ENCODE measurements at places on chromosomes 5 and 9. TPM values are rescaled to one million over a fixed set of nuclear protein-coding genes. Genes with fewer than 3 reads are reported as not detected.
A peak's percentile ranks its signal among the peaks of the same experiment; 100 is the strongest.

DNA sequence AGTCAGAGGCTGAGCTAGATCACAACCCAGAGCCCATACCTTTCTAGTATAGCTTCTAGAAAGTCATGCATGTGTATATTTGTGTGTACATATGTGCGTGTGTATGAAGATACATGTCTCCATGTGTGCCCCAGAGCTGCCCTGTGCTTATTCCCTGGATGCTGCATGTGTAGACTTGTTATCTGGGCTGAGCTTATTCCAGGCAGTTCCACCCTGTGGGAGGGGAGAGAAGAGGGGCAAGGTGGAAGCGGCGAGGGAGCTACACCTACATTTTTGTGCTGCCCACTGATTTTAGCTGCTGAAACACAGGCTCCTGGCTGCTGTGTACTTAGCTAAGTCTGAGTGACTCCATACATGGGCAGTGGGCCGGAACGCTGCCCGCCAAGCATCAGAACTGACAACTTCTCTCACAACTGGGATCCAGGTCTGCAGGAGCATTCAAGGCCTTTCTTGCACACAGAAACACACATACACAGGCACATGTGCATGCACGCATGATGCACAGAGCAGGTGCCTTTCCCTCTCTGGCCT, 38.0 kb upstream of the XPA start:
- no peak for DNase-seq

- DNase-seq: no peak
Observed at GRCh38 chr5:100970646-100971255, 67.7 kb upstream of the ST8SIA4 start.

DNA sequence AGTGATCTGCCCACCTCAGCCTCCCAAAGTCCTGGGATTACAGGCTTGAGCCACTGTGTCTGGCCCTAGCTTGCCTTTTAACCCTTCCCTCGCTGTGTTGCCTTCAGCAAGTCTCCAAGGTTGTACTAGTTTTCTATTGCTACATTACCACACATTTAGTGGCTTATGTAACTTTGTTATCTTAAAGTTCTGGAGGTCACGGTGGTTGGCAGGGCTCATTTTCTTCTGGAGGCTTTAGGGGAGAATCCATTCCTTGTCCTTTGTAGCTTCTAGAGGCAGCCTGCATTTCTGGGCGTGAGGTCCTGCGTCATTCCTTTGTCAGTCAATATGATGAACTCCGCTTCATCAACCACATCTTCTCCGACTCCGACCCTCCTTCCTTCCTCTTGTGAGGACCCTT, 2.9 kb upstream of the PRRC2B start:
- DNase-seq: no peak

DNA sequence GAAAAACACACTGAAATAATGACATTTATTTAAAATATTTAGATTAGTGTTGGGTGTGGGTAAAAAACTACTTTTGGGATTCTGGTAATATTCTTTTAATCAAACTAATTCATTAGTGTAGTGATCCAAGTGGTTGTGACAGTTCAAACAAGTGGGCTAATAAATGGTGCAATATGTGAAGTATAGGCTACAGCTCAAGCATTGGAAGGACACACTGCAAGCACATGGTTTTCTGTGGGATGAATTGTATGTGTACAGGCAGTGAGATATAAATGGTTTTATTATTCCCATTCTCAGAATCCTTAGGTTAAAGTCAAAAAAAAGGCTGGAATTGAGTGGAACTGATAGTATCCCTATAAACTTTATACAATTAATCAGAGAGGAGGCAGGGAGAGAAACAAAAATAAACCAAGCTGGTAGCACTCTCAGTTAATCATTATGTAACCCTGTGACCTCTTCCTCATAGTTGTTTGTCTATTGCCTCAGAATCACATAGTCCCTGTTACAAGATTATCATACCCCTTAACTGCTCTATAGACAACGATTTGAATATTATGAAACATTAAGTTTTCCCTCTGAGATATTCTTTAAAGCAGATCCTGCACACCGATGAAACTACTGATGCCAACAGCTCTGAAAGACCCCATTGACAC, 1755.4 kb upstream of the ACO1 start:
- DNase-seq: no peak

DNA sequence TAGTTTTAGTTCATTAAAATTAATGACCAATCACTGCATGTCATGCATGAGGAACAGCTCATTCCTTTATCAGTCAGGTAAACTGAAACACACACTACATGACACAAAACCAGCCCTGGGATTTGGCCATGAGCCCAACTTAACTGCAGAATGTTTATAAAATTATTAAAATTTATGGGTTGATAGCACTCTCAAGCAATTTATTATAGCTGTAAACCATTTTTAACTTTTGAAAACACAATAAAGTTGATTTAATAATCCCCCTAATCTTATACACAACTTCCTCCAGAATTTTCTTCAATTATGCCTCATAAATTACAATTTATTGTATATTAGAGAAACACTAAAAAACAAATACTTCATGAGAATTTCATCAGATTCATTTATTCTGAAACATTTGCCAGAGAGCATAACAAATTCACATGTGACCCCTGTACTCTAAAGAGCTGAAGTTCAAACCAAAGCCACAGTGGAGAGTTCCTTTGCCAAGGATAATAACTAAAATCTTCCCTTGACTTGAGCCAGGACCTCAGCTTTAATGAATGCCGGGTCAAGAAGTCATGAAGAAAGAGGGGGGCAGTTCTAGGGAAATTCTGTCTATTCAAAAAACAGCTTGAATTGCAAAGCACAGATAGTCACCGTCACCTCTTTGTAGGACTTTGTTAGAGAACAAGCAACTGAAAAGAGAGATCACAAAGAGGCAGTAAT, 763.7 kb upstream of the GRAMD2B start:
- no peak for DNase-seq

- DNase-seq: peak; percentile 31
Observed at GRCh38 chr5:42547141-42547540, 123.9 kb downstream of the GHR start.

GRCh38 chr5:34608859-34609648, 47.1 kb upstream of the RAI14 start:
- peak; percentile 88 for DNase-seq

- DNase-seq: peak; percentile 53
Observed at GRCh38 chr9:30774326-30774725, 1610.1 kb upstream of the ACO1 start.

- no peak for DNase-seq
Observed at GRCh38 chr5:175765858-175766257, 105.5 kb upstream of the CPLX2 start.

- peak; percentile 60 for DNase-seq
Observed at GRCh38 chr5:158287643-158288271, 428.8 kb upstream of the CLINT1 start.

DNA sequence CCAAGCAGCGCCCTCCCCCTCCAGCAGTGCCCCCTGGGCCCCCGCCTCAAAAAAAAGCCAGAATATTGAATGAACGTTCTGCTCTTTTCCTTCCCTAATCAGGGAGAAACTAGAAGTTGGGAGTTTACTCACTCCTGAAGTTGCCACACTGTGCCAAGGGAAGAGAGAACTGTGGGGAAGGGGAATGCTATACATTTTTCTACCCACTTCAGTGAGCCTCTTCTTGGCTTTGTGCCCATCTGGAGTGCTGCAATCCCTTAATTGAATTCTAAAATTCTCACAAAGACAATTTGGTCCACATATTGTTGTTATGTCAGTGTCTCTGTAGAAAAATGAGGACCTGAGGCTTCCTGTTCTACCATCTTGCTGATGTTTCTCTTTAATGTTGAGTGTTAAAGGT, 443.7 kb downstream of the DIRAS2 start:
- no peak for DNase-seq

DNA sequence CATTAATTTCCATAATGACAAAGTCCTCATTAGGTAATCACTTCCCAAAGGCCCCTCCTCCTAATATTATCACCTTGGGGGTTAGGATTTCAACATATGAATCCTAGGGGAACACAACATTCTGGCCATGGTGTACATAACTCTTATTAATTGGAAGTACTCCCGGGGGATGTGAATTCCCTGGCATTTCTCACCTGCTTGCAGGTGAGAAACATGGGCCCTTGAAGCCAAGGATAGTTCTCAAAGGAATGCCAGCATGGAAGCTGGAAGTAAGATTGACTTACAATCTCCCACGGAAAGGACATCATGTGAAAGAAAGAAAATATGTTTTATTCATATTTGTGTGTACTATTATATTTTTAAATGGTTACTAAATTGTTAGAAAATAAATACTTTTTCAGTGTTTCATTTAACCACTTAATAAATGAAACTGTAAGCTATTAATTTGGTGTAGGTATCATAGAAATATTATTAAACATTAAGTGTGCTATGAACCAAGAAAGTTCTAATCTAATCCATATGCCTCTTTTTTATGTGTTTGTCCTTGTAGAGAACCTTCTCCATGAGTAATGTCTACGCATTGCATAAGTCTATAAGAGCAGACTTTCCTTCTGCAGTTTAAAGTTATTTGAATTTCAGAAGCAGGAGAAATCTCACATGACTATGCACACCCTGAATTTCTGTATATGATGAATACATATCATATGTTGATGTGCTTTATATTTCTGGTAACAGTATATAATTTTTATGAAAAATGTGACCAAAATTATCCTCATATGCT, 59.4 kb downstream of the ANXA1 start:
- DNase-seq: no peak

GRCh38 chr9:804026-804425, 37.5 kb upstream of the DMRT1 start:
- no peak for DNase-seq

DNA sequence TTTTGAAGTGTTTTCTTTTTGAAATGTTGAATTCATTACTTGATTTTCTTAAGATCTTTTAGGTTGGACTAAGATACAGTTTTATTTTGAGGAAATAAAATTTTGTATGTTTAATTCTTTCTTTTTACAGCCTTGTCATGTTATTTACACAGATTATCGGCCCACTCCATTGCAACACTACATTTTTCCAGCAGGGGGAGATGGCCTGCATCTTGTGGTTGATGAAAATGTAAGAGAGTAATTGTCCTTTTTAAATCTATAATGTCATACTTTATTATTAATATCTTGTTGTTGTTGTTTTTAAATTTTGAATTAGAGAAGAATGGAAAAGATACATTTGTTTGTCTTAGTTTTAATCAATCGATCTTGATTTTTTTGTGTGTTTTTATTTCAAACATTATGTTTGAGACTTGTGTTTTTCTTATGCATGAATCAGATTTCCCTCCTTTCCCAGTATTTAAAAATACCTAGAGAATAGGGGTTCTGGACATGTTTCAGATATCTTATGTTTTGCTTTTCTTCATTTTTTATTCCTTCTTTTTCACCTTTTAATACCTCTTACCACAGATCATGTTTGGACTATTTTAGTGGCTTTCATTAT, 36.7 kb downstream of the MTREX start:
- DNase-seq: peak; percentile 23

DNA sequence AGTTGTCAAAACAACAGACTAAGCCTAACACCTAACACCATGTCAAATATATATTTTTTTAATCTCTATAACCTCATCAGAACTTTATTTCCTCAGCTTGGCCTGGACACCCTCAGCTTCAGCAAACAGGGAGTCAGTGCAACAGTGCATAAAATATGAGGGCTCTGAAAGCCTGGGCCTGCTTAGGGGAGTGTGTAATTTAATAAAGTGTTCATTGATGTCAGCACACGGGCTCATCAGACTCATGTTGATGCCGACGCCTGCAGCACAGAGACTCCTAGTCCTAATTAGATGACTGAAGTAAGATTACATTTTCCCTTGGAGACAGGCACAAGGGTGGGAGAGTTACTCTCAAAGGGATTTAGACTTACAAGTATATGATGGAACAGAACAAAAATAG, 37.8 kb downstream of the CDH10 start:
- DNase-seq: no peak

DNA sequence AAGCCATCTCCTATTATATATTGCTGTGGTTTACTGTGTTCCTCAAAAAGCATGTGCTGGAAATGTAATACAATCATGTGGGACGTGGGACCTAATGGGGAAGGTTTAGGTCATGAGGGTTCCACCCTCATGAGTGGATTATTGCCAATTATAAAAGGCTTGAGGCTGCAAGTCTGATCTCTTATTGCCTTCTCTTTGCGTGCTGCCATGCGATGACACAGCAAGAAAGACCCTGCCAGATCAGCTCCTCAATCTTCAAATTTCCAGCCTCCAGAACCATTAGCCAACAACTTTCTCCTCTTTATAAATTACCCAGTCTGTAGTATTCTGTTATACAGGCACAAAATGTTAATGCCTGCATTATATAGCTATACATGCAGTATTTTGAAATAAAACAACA, 45.4 kb downstream of the MARCHF11 start:
- DNase-seq: peak; percentile 11

DNA sequence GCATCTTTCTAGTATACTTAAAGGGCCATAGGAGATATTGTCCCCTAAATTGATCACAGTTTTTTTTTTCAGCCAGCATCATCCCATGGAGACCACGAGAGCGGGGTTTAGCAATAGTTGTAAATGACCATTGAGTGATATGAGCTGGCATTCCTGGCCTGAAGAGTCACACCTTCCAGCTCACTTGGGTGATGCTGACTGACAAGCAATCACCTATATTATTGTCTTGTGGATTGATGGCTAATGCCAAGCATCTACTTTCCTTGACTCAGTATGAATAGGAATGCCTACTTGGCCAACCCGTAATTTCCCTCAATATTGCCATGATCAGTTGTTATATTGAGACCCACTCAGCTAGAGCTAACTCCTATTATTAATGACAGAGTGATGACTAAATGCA, 70.5 kb downstream of the ADAMTSL1 start:
- no peak for DNase-seq

GRCh38 chr5:132496191-132496630, 5.6 kb upstream of the IRF1 start:
- peak; percentile 95 for DNase-seq

DNA sequence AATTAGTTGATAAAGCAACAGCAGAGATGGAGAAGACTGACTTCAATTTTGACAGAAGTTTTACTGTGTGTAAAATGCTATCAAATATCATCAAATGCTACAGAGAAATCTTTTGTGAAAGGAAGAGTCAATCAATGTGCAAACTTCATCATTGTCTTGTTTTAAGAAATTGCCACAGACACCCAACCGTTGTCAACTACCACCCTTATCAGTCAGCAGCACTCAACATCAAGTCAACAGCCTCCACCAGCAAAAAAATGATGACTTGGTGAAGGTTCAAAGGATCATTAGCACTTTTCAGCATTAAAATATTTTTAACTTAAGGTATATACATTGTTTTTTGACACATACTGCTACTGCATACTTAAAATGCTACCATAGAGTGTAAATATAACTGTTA, 888.8 kb downstream of the CDH18 start:
- no peak for DNase-seq

IRX2 gene
- total RNA-seq: not detected

IL3 gene
- total RNA-seq: not detected

SH3GL2 gene
- 0.02 TPM for total RNA-seq

PTBP3 gene
- total RNA-seq: 30.8 TPM

LMX1B gene
- 0.64 TPM for total RNA-seq

OR1N1 gene
- not detected for total RNA-seq

FABP6 gene
- total RNA-seq: not detected

NUTM2F gene
- total RNA-seq: not detected

C5orf58 gene
- not detected for total RNA-seq

SAXO1 gene
- under 0.01 TPM for total RNA-seq

IFNA1 gene
- total RNA-seq: not detected

Measured in H4 (cell line).